ENCODE measurements at places on chromosomes 7 and 10.

DNA sequence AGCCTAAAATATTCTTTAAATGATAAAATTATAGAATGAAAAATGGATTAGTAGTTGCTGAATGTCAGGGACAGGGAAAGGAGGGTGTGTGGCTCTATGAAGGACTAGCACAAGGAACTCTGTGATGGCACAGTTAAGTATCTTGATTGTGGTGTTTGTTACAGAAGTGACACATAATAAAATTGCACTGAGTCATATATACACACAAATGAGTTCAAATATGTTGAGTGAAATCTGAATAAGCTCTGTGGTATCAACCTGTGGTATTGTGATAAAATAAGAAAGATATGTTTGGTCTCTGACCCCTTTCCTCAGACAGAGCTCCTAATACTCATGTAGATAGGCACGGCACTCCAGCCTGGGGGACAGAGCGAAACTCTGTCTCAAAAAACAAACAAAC lies 181.5 kb upstream of the TRIM24 start:
- DNase-seq = no peak

DNA sequence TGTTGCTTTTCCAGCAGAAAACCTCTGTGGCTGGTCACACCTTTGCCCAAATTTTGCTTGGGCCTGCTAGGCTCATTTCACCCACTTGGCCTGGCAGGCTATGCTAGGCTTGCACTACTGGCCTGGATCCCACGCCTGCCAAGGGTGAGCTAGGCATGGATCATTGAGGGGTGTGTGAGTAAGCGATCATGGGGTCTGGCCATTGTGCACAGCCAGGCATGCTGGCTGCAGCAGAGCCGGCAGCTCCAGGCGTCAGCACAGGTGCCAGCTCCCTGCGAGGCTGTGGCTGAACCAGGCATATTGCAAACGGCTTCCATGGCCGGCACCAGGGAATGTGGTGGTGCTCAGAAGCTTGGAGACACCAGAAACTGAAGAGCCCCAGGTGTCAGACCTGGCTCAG lies 19.2 kb downstream of the CFAP70 start:
- DNase-seq = no peak

DNA sequence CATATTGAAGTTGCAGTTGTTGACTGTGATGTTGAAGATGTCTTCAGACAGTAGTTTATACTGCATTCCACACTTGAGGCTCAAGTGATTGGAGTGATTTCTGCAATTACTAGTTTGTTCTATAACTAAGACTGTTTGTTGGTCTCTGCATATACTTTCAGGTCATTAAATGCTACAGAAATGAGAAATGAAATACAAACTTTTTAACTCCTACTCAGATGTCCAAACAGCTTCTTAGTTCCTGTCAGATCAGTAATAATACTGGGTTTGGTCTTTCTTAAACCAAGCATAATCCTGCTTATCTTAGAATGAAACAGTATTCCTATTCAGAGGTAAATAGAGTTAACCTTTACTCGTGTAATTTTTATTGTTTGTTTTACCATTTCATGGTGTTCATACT lies 115.9 kb downstream of the CCNY start:
- no peak for DNase-seq

GRCh38 chr7:128210590-128211570 lies 30.2 kb upstream of the LEP start:
- DNase-seq = no peak

- DNase-seq = no peak
These were observed 294.8 kb downstream of the SNX13 start for GRCh38 chr7:17645500-17645899.

DNA sequence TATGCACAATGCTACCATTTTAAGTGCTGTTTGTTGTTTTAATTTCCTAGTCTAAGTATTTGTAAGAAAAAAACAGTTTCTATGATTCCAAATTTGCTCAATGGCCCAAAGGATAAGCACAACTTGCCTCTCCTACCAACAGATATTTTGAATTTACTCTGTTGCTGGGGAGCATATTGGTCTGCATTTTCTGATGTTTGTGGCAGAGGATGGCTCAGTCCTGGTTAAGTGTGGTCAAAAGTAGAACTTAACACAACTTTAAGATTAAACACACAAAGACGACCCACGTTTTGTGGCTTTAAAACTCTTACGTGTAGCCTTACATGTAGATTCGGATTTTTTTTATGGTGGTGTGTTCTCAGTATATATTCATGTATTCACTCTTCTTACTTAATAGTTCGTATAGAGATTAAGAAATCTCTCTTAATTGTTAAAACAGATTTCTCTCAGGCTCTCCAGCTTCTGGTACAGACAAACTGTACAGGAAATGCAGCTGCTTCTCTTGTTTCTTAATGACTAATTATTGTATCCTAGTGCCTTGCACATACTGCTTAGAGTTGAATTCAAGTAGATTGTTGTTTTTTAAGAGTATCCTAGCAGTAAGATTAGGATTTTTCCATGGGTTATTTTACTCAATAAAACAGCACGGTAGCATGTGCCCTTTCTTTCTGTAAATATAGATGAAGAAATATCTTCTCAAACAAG lies 86.2 kb downstream of the GPR85 start:
- no peak for DNase-seq

DNA sequence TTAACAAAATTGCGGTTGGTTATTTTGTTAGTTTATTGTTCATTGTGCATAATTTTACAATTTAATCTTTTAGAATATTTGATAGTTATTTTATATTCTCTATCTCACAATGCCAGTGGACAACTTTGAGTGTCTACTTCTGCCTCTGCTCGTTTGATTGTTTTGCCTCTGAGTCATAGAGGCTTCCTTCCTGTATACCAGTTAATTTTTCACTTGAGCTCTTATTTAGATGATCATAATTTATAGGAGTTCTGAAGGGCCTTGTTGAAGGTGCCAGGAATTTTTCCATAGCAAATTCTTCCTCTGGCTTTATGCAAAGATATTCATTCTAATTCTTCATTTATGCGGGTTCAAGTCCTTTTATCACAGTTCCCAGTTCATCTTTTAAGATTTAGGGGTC lies 5.2 kb upstream of the MALRD1 start:
- no peak for DNase-seq

GRCh38 chr7:100034871-100035510 lies 14.6 kb upstream of the ZSCAN21 start:
- no peak for DNase-seq

DNA sequence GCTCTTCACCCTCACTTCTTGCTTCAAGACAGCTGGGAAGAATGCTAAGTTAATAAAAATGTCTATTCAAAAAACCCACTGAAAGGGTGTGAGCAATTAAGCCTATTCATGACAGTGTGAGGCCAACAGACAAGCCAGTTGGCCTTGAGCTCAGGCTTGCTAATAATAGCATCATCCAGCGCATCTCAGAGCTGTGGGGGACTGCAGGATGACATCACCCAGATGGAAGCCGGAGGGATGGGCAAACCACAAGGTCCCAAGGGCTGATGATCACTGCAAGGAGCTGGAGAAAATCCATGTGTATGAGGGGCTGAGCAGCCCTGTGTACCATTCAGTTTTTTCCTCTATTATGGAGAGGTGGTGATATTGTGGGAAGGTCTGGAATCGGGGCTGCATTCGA lies 770.4 kb downstream of the TNS3 start:
- DNase-seq = no peak

- DNase-seq = no peak
These were observed 192.6 kb downstream of the MGMT start for GRCh38 chr10:129659508-129660268.

DNA sequence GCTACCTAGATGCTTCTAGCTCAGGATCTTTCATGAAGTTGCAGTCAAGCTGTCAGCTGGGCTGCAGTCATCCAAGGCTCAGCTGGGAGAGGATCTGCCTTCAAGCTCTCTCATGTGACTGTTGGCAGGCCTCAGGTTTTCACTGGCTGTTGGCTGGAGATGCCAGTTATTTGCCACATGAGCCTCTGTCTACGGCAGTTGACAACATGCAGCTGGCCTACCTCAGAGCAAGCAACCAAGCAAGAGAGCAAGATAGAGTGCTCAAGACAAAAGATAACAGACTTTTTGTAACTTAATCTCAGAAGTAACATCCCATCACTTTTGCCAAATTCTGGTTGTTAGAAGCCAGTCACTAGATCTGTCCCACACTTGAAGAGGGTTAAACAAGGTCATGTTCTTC lies 125.8 kb downstream of the TPST1 start:
- no peak for DNase-seq

DNA sequence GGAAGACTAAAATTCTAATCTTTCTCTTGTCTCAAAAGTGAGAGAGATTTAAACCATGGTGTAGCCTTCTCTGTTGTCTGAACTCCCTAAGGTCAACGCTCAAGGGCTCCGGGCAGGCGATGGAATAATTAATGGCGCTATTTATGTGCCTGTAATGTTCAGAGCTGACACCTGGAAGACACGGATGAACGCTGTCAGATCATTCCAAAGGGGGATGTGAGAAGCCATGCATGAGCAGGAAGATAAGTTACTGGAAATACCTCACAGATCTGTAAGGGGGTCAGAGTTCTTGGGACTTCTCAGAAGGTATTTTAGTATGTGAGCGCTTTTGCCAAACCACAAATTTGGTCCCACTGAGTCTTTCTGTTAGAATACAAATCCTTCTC lies 73.3 kb upstream of the MTPN start:
- no peak for DNase-seq

DNA sequence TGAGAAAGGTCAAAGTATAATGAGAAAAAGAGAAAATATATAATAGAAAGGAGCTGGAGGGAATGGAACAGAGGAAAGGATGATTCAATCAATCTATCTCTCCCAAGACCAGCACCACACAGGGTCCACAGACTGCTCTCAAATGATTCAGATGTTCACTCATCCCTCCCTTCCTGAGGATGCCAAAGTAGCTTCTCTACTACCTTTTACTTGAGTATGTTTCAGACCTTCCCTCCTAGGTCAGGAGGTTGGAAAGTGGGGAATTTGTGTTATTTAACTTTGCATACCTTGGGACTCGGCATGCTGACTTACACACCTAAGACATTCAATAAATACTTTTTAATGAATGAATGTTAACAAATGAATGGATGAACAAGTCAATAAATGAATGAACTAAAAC lies 30.6 kb downstream of the CPVL start:
- DNase-seq = no peak

DNA sequence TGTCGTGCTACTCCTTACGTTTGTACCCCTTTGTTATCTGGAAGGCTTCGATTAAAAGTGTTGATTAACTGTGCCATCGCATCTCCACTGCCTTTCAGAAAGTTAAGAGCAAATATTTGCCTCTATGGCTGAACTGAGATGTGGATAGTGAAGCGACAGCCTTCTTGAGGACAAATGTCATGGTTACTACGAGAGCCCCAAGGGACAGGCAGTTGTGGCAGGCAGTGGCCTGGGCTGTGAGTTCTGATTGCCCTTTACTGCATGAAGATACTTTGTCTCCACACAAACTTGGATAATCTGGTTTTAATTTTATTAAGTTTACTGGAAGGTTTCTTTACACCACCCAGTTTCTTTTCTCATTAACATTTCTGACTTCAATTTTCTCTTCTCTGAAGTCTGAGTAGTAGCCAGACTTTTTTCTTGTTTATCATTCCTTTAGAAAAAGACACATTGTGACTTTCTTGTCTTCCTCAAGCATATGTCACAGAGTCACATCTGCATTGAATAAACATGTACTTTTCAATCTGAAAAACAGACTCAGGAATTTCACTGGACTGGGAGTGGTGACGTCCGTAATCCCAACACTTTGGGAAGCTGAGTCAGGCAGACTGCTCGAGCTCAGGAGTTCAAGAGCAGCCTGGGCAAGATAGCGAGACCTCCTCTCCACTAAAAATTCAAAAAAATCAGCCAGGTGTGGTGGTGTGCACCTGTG lies 1.5 kb downstream of the TAS2R41 start:
- DNase-seq = no peak

DNA sequence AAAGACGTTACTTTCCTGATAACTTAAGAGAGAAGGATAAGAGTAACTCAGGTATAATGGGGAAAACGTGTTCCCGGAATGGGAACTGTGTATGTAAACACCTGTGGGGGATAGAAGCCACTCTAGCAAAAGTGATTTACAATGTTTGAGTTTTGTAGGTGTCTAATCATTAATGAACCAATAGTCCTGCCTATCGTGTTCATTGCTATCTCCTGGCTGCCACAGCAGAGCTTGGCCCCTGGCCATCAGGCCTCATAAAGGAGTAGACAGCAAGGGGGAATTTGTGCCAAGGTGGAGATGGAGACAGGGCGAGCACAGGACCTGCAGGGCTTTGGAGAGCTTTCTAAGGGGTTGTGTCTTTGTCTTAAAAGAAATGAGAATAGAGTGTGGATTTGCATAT lies 102.1 kb downstream of the GAD2 start:
- DNase-seq = no peak

DNA sequence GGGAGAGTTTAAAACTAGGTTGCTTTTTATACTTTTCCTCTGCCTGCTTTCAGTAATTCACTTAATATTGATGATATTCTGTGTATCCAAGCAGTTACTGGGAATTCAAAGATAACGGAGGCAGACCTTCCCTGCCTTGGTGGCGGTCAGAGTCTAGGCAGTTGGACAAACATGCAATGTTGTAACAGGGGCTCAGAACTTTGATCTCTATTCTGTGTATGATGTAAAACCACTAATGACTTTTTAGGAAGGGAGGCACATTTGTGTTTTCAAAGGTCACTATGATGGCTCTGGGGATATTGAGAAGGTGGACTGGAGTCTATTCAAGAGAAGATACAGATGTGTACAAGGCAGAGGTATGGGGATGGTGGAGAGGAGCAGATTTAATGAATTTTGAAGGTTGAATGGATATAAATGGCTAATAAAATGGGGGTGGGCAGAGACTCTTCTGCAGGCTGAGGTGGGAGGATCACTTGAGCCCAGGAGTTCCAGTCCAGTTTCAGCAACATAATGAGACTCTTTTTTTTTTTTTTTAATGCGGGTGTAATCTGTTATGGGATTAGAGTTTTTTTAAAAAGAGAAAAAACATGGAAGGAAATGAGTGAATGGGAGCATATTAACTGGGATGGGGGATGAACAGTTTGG lies 5.7 kb upstream of the PON2 start:
- no peak for DNase-seq

- DNase-seq = no peak
These were observed 627.7 kb downstream of the TNS3 start for GRCh38 chr7:46954181-46954580.

DNA sequence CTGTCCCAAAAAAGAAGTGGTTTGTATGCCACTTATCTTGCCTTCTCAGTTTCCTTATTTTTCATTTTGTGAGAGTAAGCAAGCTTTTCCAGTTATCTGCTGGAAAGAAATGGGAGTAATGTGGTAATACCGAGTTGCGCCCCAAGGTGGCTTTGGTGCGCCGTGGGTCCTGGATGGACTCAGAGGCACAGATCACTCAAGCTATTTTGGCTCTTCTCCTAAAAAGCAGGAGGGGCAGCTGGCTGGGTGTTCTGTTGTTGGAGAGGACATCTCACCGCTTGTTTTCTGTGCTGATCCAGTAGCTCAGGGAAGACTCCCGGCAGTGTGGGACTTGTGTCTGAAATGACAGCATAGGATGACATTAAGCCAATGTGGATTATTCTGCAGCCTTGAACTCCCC lies 16.4 kb downstream of the PRKRIP1 start:
- DNase-seq = no peak

- DNase-seq = no peak
These were observed 415.1 kb downstream of the CCSER2 start for GRCh38 chr10:84743483-84743882.

GRCh38 chr7:92253251-92253650 lies 7.5 kb downstream of the ANKIB1 start:
- no peak for DNase-seq

Measured in activated CD8-positive, alpha-beta memory T cell treated with anti-CD3 and anti-CD28 coated beads, Interleukin-2, amount 10 ng/mL, durations not matched to agents 7 days and 5 days (primary cell).